CD4-positive, alpha-beta memory T cell (primary cell): ENCODE measurements at places on chromosomes 13 and 19. TPM values are rescaled to one million over a fixed set of nuclear protein-coding genes. Genes with fewer than 3 reads are reported as not detected.

Gene P2RY11
- total RNA-seq: 49.7 TPM

Gene FBXO27
- 0.86 TPM for total RNA-seq

Gene PSG1
- not detected for total RNA-seq

Gene RGS9BP
- total RNA-seq: 0.89 TPM

Gene ODAD3
- not detected for total RNA-seq

Gene LRG1
- not detected for total RNA-seq

Gene CAPN12
- 19.5 TPM for total RNA-seq

Gene PTH2
- total RNA-seq: not detected

Gene CBY2
- total RNA-seq: 0.61 TPM

Gene KLK3
- not detected for total RNA-seq

Gene ACP5
- total RNA-seq: 30.3 TPM

Gene TMIGD2
- total RNA-seq: 9.3 TPM

Gene CCNA1
- total RNA-seq: not detected

Gene ZNF625
- total RNA-seq: 2.1 TPM

Gene CPAMD8
- total RNA-seq: 2.0 TPM

Gene TNNT1
- not detected for total RNA-seq

Gene ZNF419
- total RNA-seq: 25.3 TPM

Gene ZNF763
- total RNA-seq: 14.3 TPM

Gene FCAR
- 0.29 TPM for total RNA-seq

Gene SYT3
- not detected for total RNA-seq

Gene POLR2I
- 55.0 TPM for total RNA-seq

Gene DACT3
- total RNA-seq: not detected

Gene IL27RA
- 76.2 TPM for total RNA-seq

Gene MEIS3
- 0.35 TPM for total RNA-seq

Gene APOC4
- not detected for total RNA-seq

Gene ACP4
- not detected for total RNA-seq

Gene KRTDAP
- not detected for total RNA-seq

Gene TMEM150B
- 1.3 TPM for total RNA-seq

Gene IGFL3
- total RNA-seq: not detected

Gene PRR20D
- total RNA-seq: not detected

Gene SMIM44
- total RNA-seq: not detected

Gene ZNF723
- total RNA-seq: not detected

Gene CLEC4M
- total RNA-seq: not detected

Gene SERPINE3
- not detected for total RNA-seq

Gene ZFP28
- 8.3 TPM for total RNA-seq

Gene ZNF616
- 18.6 TPM for total RNA-seq

Gene TEKTIP1
- total RNA-seq: 10.6 TPM
